ENCODE measurements at places on chromosomes 5 and 9.

DNA sequence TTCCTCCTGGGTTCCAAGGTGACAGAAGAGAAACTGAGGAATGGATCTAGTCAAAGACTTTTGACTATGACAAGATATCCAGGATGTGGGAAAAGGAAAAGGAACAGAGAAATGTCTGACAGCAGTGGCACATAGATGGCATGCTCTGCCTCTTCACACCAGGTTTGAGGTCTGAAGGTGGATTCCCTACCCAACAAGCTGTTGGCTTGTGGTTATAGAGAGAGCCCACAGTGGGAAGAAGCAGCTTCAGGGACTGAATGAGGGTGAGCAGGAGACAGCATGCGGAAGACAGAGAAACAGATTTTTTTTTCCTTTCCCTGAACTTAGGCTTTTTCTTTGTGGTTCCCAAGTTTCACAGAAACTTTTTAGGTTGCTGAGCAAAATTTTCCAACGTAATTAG lies 20.6 kb downstream of the IFNW1 start:
- DNase-seq: no peak

- no peak for DNase-seq
These were observed 9.7 kb upstream of the ORM1 start for GRCh38 chr9:114313186-114313585.

GRCh38 chr5:91591076-91591475 lies 208.0 kb upstream of the ARRDC3 start:
- DNase-seq: no peak

GRCh38 chr9:114687034-114687433 lies 5.0 kb upstream of the TEX48 start:
- DNase-seq: no peak

DNA sequence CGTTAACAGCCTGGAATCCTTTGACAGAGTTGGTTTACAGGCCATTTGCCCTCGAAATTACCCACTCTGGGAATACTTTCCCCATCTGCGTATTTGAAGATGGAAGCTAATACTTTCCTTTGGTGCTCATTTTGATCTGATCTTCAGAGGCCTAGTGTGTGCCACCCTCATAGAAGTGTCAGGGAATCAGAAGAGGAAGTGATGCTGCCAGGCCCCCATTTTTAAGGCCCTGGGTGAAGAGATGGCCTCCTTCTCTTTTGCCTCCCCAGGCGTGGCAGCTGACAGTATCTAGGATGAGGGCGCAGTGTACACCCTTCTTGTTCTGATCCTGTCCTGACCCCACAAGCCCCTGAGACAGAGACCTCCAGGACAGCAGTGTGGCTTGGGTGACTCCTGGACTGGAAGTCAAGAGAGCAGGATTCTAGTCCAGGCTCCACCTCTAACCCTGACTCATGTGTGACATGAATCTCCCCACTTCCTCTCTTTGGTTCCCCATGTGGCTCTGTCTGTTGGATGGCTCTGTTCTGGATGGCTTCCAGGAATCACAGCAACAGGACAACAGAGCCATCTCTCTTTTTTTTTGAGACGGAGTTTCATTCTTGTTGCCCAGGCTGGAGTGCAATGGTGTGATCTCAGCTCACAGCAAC lies 27.8 kb downstream of the CSF1R start:
- DNase-seq: no peak

DNA sequence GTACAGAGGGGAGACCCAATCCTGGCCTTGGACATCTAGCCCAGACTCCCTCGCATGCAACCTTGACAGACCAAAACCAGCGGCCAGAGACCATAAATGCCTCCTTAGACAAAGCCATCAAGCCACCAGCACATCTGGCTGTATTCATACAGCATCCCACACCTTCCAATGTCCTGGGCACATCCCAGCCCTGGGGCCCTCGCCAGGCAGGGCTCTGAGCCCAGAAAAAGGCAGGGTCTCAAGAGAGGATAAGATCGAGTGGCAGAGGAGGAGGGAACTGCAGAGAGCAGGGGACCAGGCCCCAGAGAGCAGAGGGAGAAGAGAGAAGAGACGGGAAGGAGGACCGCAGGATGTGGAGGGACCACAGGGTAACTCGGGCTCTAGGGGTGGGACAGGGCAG lies 45.4 kb downstream of the CAMK2A start:
- DNase-seq: no peak

DNA sequence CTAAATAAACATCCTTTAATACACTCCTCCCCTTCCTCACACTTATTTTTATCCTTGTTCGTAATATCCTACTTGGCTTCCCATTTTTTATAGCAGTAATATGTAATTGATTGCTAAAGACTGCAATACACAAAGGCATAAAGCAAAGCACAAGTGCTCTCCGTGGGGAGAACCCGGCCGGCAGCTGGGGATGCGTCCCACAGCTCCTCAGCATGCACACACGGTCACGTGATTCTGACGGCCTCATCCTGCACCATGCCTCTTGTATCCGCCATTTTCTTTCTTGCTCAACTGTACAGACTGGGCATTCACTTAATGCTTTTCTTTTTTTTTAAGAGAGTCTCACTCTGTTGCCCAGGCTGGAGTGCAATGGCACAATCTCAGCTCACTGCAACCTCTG lies 2.8 kb downstream of the BRD3OS start:
- DNase-seq: no peak

DNA sequence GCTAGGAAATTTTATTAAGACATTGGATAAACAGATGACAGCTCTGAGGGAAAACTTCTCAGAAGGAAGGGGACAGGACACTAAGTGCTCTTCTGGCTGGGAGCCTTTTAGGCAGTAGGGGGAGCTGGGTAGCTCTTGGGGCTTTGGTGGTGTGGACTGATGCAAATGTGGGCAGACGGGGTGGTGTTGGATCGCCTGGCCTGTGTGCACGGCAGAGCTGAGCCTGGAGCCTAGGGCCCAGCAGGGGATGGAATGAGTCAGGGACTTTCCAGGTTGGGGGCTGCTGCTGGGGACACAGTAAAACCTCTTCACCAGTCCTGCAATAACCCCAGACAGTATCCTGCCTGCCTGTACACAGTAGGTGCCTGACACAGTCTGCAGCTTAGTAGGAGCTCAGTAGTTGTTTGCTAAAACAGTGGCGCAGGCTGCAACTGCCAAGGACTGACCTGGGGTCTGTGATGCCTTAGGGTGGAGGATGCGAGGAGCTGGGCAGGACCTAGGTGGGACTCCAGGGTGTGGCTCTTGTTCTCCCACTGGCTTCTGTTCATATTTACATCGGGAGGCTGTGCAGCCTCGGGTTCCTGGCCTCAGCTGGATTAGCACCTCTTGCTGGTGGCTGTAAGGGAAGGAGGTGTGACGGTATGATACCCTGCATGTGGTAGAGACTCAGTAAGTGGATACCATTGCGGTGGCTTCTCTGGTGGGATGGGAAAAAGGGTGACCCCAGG lies 83.8 kb downstream of the DAB2IP start:
- peak; percentile 60 for DNase-seq

DNA sequence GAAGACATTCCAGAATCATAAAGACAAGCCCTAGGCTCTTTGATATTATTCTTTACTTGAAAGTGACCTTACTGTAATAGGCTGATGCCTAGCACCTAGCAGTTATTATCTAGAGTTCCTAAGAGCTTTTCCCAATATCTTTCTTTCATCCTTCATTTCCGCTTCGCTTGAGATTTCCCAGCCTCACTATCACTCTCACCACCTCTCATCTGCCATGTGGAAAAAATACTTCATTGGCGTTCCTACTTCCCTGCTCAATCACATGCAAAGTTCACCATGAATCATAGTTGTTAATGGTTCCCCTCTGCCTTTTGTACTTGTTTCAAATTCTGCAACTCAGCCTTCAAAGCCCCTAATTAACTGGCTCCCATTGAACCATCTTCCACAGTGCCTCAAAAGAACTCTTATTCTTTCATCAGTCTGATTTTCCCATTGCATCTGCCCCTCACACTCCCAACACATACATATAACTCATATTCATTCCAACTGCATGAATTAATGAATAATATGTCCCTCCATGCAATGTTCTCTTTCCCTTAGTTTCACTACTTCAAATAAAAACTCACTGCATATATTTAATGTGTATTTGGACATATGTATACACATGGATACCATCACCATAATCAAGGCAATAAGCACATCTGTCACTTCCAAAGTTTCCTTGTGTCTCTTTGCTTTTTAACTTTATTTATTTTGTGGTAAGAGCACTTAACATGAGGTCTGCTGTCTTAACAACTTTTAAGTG lies 221.6 kb downstream of the PARP8 start:
- no peak for DNase-seq

DNA sequence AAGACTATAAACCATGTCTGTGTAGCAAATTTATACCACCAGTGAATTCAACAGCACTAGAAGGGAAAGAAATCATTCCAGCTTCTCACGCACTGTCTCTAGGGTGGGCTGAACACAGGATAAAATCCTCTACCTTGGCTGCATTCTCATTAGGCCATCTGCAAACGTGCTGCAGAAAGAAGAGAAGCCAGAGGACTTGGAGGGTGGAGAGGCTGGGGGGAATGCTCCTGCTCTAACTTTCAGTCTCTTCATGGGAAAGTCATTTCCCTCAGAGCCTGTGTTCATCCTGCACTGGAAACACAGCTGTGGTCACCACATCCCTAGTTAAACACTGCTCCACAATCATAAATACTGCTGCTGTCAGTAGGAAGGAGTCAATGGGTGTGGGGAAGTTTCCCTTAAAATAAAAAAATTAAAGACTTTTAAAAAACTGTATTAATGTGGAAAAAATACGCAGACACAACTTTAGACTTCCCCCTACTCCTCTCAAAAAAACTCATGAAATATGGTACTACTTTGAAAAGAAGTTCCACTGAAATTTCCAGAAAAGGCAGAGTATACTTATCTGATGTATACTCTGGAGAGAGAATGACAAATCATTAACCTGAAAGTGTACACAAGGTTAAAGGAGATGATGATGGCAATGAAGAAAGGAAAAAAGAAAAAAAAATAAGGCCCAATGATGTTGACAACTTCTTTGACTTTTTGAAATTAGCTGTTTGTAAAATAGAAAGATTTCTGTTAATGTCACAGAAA lies 46.8 kb downstream of the LHFPL2 start:
- no peak for DNase-seq

DNA sequence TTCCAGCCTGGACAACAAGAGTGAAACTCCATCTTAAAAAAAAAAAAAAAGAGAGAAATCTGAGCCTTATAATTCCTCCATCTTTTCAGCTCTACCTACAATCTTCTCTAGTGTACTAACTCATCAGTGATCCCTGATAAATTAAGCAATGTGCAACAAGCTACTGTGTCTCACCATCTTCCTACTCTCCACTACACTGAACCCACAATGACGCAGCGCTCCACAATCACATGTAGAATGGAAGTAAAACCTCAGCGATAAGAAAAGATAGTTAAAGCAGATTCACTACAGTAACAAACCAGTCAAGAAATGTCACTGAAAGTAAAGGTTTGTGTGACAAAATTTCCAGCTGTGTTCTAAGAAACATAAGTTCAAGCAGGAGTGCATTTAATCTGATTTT lies 13.5 kb downstream of the ABCA1 start:
- no peak for DNase-seq

DNA sequence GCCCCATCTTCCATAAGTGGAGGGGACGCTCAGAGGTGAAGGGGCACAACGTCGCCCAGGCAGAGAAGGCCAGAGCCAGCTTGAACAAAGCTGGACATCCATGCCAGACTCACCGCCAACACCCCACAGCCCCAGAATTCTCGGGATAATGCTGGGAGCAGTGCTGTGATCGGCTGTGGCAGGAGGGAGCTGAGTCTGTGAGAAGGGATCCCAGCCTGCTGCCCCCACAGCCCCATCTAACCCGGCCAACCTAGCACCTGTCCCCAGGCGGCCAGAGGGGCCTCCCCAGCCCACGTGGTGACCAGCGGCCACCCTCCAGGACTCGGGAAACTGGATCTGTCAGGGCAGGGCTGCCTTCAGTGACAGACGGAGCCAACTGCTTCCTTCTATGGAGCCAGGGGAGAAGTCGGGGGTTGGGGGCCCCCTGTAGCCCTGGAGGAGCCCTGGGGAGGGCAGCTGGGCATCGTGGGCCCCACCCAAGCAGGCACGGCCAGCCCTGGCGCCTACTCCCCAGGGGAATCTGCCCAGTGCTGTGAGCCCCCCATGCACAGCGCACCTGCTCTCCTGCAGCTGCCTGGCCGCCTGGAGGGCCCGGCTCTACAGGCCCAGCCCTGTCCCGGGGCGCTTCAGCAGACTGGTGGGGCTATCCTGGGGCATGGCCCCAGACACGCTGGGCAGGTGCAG lies 6.0 kb downstream of the BRD3 start:
- no peak for DNase-seq

- no peak for DNase-seq
These were observed 50.1 kb upstream of the ZNF608 start for GRCh38 chr5:124796495-124796894.

- peak; percentile 34 for DNase-seq
These were observed 156.3 kb downstream of the HMHB1 start for GRCh38 chr5:143968071-143968878.

- DNase-seq: peak; percentile 54
These were observed 211.5 kb downstream of the SEC61B start for GRCh38 chr9:99433555-99433954.
